Fibroblast of the aortic adventitia (primary cell): ENCODE measurements at places on chromosomes 12 and 14.

DNA sequence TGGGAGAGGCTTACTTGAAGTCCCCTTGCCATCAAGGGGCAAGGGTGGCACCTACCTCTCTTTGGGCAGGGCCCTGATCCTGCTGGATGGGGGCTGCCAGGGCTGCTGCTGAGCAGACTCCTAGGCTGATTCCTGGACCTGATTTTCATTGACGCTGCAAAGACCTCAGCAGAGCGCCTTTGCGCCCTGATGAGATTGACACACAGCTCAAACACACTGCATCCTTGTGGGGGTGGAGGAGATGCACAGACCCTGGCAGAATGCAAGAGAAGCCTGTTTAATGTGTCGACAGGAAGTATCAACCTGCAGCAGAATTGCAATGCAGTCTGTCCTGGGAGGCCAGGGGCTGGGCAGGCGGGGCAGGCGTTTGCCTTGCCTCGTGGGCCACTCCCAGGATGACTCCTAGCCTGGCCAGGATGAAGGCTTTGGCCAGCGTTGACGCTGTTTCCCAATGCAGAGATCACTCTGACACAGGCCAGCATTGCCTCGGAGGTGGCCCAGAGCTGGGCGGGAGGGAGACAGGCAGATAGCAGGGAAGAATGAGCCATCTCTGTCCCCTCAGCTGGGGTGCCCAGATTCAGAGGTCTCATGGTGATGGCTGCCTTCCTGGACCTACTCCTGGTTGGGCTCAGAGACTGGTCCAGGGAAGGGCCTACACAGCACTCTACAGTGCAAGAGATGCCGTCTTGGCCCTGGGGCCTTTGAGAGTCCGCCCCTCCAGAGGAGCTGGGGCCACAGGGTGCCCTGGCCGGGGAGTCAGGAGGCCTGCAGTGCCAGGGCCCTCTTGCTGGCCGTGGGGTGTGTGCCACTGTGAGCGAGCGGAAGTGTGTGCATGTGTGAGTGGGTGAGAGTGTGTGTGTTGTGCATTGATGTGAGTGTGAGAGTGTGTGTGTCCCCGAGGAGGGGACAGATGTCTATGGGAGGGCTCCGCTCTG is 108.3 kb downstream of the KIF26A start:
- no peak for DNase-seq

DNA sequence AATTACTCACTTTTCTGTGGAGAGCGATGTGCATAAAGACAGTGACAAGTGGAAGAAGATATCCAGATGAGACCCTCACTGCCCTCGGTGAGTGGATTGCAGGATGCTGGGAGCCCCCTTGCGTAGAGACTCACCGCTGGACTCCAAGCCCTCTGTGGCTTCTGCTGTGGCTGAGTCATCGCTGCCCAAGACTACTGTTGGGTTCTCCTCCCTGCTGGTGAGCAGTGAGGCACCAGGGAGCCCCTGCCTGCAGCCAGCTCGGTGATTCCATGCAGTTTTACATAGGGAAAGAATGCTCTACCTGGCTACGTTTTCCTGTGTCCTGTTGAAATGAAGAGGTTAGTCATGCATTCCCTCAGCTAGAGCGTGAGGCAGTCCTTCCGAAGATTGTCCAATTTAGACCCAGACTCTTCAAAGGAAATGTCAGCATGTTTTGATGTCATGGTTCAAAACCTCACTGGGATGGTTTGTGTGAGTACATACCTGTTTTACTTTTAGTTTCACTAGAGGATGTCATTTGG is 28.2 kb downstream of the TRAF3 start:
- peak; percentile 23 for DNase-seq

DNA sequence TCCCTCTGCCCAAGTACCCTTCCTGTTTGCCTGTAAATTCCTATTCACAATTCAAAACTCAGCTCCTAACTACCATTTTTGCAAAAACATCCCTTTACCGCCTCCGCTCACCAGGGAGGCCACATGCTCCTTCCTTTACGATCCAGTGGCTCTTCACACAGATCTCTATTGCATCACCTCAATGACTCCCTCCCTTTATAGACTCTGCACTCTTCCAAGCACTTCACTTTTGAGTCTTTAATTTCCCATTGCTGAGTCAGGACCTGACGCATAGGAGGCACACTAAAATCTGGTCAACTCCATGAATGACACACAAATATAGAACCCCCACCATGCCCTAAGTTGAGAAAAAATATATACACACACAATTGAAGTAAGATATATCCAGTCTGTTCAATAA is 45.9 kb downstream of the PPP1R13B start:
- peak; percentile 58 for DNase-seq

- no peak for DNase-seq
Measured at GRCh38 chr12:8816448-8817050, 5.9 kb upstream of the A2ML1 start.

DNA sequence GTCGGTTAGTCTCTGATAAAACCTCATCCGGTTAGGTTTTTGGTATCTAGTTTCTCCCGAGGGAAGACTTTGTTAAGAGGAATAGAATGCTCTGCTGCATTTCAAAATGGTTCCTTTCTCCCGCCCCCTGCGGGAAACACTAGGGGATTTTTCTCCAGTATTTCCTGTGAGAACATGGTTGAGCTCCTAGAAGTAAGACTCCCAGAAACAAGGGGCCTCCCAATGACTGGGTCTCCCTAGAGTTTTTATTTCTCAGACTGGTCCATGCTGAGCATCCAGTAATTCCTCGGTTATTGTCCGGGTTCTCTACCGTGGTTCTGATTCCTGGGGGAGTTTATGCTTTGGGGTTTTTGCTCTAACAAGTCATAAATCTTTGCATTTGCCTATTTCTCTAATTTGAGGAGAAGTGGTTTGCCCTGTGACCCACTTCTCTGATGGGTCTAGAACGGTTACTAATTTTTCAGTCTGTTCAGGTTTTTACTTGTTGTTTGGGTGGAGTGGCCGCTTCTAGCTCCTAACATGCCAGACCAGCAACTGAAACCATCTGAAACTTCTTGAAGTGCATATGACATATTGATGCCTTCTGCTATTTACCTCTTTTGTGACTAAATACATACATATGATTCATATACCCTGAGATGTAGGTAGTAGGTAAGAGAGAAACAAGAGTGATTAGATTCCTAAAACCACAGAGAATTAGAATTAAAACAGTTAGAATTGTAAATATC is 25.1 kb downstream of the TESPA1 start:
- no peak for DNase-seq

DNA sequence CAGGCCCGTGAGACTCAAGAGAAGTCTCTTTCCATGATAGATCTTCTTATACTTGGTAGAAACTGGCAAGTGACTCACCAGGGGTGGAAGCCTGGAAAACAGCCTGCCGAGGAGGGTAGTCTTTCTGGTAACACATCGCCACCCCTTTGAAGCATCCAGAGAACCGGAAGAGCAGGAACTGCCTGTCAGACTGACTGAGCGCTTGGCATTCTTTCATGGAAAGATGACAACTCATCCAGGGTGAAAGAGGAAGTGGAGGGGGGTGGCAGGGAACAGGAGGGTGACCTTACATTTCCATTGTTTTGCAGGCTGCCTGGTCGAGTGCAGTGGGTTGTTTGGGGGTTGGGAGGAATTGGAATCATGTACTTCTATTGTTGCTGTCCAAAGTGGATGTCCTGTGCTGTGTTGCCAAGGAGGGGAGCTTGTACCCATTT is 34.5 kb downstream of the PRKCH start:
- DNase-seq: peak; percentile 46

GRCh38 chr12:100359822-100360221 is 2.9 kb downstream of the SLC17A8 start:
- peak; percentile 4 for DNase-seq

DNA sequence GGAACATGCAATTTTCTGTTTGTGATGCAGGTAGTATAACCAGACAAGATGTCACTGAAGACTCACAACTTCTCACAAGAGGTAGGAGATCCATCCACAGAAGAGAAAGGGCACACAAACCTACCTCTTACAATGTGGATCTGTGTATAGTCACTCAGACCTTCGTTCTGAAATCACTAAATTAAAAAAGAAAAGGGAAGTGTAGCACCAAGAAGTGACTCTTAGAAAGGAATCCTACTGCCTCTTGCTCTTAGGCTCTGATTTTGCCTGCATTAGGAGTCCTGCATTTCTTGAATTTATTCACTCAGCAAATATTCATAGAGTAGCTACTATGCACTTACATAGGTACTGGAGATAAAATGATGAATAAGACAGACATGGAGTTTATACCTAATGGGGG is 347.6 kb downstream of the BMP4 start:
- DNase-seq: no peak

- DNase-seq: no peak
Measured at GRCh38 chr12:69575346-69575745, 9.9 kb upstream of the CCT2 start.

- DNase-seq: no peak
Measured at GRCh38 chr12:57584050-57584449, 6.9 kb upstream of the PIP4K2C start.

DNA sequence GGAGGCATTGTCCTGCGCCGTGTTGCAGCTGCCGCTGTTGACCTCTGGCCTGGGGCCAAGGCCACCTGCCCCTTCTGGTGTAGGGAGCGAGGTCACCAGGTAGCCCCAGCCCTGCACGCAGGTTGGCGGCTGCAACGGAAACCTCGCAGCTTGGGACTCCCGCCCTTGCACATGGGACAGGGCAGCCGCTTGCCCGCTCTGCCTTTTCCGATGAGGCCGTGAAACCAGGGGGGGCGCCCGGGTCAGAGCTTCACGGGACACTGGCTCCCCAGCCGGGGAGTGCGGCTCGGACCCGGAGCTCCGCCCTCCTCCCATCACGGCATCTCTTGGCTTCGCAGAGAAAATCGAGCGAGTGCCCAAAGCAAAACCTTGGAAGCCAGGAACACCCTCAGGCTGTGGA is 25.4 kb downstream of the DNAH10 start:
- DNase-seq: no peak

DNA sequence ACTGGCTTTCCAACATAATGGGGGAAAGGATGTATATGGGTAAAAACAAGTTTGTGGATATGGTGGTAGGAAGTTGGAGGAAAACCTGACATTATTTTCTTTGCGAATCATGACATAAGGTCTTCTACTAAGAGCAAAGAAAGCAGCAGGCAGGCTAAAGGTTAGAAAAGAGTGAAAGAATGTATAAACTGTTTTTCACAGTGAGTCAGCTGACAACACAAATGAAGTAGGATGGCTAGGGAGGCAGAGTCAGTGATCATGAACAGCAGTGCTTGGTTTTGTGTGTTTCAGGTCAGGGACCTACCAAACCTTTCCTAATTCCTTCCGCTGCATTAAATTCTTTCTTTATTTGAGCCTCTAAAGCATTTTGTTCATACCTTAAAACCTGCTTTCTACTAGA is 46.3 kb upstream of the CATSPERB start:
- DNase-seq: no peak

- DNase-seq: no peak
Measured at GRCh38 chr12:3747543-3747942, 5.4 kb downstream of the CRACR2A start.

- DNase-seq: no peak
Measured at GRCh38 chr12:53990311-53991076, 5.5 kb downstream of the HOXC10 start.
